Subcutaneous preadipocyte (primary cell): ENCODE measurements at places on chromosomes 2 and 18. TPM values are rescaled to one million over a fixed set of nuclear protein-coding genes. Genes with fewer than 3 reads are reported as not detected.

MZT2B gene
- 120 and 194 TPM in 2 replicates for total RNA-seq

CACNB4 gene
- 0.37 and 0.39 TPM in 2 replicates for total RNA-seq

GCFC2 gene
- total RNA-seq: 14.7 and 19.7 TPM in 2 replicates

IL36B gene
- not detected in 2 replicates for total RNA-seq
